ENCODE measurements at places on chromosomes 13 and 19. TPM values are rescaled to one million over a fixed set of nuclear protein-coding genes. Genes with fewer than 3 reads are reported as not detected.

Gene ATP8B3
- 8.7 TPM for total RNA-seq

GRCh38 chr13:79432086-79432485, 26.0 kb upstream of the RBM26 start:
- no peak overlapping the region for H3K27ac ChIP-seq
- no peak for DNase-seq
- H3K4me3 ChIP-seq: no peak overlapping the region
- no peaks in the 10 kb centered on the region for H3K36me3 ChIP-seq

- H3K4me1 ChIP-seq: no peaks in the 10 kb centered on the region
- H3K27me3 ChIP-seq: no peaks in the 10 kb centered on the region
- DNase-seq: no peak
- H3K27ac ChIP-seq: no peak overlapping the region
- no peak overlapping the region for H3K4me3 ChIP-seq
Observed at GRCh38 chr19:4568886-4569285, 9.4 kb upstream of the SEMA6B start.

- H3K27me3 ChIP-seq: no peaks in the 10 kb centered on the region
- no peak overlapping the region for H3K27ac ChIP-seq
- H3K4me3 ChIP-seq: no peak overlapping the region
- H3K36me3 ChIP-seq: no peaks in the 10 kb centered on the region
- H3K4me1 ChIP-seq: peaks cover 29% of the 10 kb centered on the region
- no peak for DNase-seq
Observed at GRCh38 chr13:40589285-40590109, 76.9 kb downstream of the FOXO1 start.

GRCh38 chr19:44796701-44797115, 12.2 kb upstream of the BCAM start:
- H3K36me3 ChIP-seq: peaks cover 28% of the 10 kb centered on the region
- DNase-seq: peak; percentile 55
- peak overlapping the region; percentile 32 for H3K4me3 ChIP-seq
- no peaks in the 10 kb centered on the region for H3K27me3 ChIP-seq

GRCh38 chr13:33846303-33847062, 28.5 kb downstream of the RFC3 start:
- no peaks in the 10 kb centered on the region for H3K4me1 ChIP-seq
- no peaks in the 10 kb centered on the region for H3K27me3 ChIP-seq
- H3K27ac ChIP-seq: no peak overlapping the region
- peaks cover 31% of the 10 kb centered on the region for H3K36me3 ChIP-seq
- H3K4me3 ChIP-seq: no peak overlapping the region

DNA sequence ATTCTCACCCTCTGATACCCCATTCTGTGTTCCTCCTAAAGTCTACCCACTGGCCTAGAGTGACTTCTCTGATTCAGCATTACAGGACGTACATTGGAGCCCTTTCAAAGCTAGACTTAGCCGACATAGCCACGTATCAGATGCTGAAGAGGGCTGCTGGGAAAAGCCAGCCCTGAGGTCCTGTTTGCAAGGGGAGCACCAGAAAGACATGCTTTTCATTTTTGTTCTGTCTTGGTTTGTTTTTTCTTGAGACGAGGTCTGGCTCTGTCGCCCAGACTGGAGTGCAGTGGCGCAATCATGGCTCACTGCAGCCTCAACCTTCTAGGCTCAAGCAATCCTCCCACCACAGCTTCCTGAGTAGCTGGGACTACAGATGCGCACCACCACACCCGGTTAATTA, 6.3 kb upstream of the ZSWIM4 start:
- no peaks in the 10 kb centered on the region for H3K36me3 ChIP-seq
- no peak for DNase-seq
- H3K4me3 ChIP-seq: no peak overlapping the region
- no peak overlapping the region for H3K27ac ChIP-seq
- no peaks in the 10 kb centered on the region for H3K4me1 ChIP-seq

- H3K4me1 ChIP-seq: no peaks in the 10 kb centered on the region
- DNase-seq: no peak
- H3K4me3 ChIP-seq: peak overlapping the region; percentile 85
- 0 out of 2 replicates have a peak, but pooled peaks cover 3% of the 10 kb centered on the region for H3K36me3 ChIP-seq
Observed at GRCh38 chr13:39656325-39656677, 839 bp downstream of the COG6 start.

- H3K4me1 ChIP-seq: no peaks in the 10 kb centered on the region
- H3K27me3 ChIP-seq: no peaks in the 10 kb centered on the region
- peak; percentile 63 for DNase-seq
- H3K27ac ChIP-seq: no peak overlapping the region
Observed at GRCh38 chr13:45073809-45074208, 46.5 kb upstream of the GTF2F2 start.

GRCh38 chr19:45296355-45296754, 26.3 kb downstream of the CKM start:
- H3K27ac ChIP-seq: no peak overlapping the region
- H3K36me3 ChIP-seq: peaks cover 34% of the 10 kb centered on the region
- no peaks in the 10 kb centered on the region for H3K4me1 ChIP-seq
- H3K27me3 ChIP-seq: no peaks in the 10 kb centered on the region
- H3K4me3 ChIP-seq: no peak overlapping the region
- DNase-seq: no peak

Gene PROZ
- total RNA-seq: not detected

Gene KLK15
- not detected for total RNA-seq

Gene ZNF865
- 14.3 TPM for total RNA-seq

DNA sequence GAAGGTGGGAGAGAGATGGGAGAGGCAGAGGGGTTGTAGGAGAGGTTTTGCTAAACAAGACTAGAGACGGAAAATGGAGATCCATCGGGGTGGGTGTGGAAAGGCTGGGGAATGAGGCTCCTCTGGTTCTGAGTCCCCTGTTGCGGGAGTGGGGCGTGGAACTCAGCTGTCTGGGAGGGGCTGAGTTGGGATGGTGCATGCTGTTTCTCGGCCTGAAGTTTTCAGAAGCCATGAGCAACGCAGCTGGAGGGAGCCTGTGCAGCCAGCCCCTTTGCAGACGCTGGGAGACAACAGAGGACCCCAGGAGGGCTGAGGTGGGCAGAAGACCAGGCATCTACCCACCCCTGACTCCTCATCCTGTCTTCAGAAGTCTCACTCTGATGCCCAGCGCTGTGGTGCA, 7.4 kb upstream of the GIPR start:
- H3K27me3 ChIP-seq: no peaks in the 10 kb centered on the region
- H3K4me1 ChIP-seq: no peaks in the 10 kb centered on the region
- no peaks in the 10 kb centered on the region for H3K36me3 ChIP-seq
- no peak overlapping the region for H3K27ac ChIP-seq
- no peak overlapping the region for H3K4me3 ChIP-seq

GRCh38 chr19:16998635-16999194, 27.9 kb downstream of the CPAMD8 start:
- no peaks in the 10 kb centered on the region for H3K4me1 ChIP-seq
- H3K27ac ChIP-seq: no peak overlapping the region
- no peak for DNase-seq
- H3K4me3 ChIP-seq: no peak overlapping the region
- H3K36me3 ChIP-seq: peaks cover 45% of the 10 kb centered on the region

Gene ATP4A
- 0.24 TPM for total RNA-seq

DNA sequence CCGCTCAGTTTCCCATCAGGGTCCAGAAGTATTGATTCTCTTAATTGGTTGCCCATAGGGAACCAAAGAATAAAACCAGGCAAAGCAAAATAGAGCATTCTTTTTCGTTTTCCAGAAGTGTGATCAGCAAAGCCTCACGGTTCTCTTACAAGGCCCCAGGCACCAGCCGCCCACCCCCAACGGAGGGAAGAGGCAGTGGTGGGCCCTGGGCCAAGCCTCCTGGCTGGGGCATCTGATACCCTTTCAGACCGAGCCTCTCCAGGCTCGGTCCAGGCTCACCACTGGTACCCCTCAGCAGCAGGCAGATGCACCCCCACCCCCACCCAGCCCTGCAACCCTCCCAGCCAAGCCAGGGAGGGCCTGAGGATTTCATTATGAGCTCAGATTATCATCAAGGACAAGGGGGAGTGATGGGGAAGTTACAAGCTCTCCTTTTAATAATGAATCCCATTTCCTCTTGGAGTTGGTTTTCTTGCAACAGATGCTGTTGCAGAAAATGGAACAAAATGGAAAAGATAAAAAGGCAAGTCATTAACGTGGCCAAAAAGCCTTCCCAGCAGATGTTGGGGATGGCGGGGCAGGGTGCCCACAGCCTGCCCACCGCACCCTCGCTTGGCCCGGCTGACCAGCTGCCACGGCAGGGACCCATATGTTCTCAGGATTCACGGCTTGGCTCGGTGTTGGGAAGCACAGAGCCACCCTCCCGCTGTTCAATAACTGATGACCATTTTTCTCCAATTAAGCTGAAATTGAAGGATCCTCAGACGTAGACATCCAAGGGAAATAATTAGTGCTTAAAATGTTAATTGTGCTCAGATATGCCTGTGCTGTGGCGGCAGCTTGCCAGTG, 45.9 kb upstream of the KCTD15 start:
- no peak for DNase-seq
- no peaks in the 10 kb centered on the region for H3K4me1 ChIP-seq
- H3K27ac ChIP-seq: no peak overlapping the region
- no peak overlapping the region for H3K4me3 ChIP-seq

GRCh38 chr19:9857920-9858746, 23.0 kb downstream of the PIN1 start:
- no peaks in the 10 kb centered on the region for H3K4me1 ChIP-seq
- H3K36me3 ChIP-seq: peaks cover 19% of the 10 kb centered on the region
- DNase-seq: no peak
- no peak overlapping the region for H3K4me3 ChIP-seq

DNA sequence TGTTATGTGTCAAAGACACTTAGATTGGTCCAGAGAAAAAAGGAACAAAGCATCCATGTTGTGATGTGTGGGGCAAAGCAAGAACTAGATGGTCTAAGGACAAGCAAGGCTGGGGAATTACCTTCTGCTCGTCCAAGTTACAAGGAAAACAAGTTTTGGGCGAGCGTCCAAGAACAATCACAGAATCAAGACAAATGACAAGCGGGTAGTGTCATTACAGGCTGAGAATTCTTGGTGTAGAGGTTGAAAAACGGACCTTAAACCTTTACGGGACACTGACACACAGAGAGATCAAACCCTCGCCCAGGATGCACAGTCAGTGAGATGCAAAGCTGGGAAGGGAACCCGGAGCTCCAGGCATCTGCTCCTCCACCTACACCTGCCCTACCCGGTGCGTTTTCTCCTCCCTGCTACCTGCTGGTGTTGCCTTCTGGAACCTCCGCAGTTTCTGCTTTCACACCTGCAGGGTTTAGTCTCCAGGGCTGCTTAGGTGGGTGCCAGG, 515 bp upstream of the ZNF324B start:
- H3K4me3 ChIP-seq: peak overlapping the region; percentile 71
- H3K27me3 ChIP-seq: peaks cover 3% of the 10 kb centered on the region
- no peak overlapping the region for H3K27ac ChIP-seq
- peaks cover 10% of the 10 kb centered on the region for H3K36me3 ChIP-seq
- no peaks in the 10 kb centered on the region for H3K4me1 ChIP-seq

Gene GARIN5A
- 10.5 TPM for total RNA-seq

Gene EPSTI1
- 1.3 TPM for total RNA-seq

- H3K27me3 ChIP-seq: no peaks in the 10 kb centered on the region
- peaks cover 16% of the 10 kb centered on the region for H3K36me3 ChIP-seq
Observed at GRCh38 chr19:53102756-53103233, 427 bp downstream of the ZNF160 start.

- H3K4me1 ChIP-seq: no peaks in the 10 kb centered on the region
- H3K4me3 ChIP-seq: no peak overlapping the region
- no peak overlapping the region for H3K27ac ChIP-seq
- no peak for DNase-seq
Observed at GRCh38 chr13:85654227-85654626, 145.0 kb downstream of the SLITRK6 start.

Gene C13orf42
- 18.1 TPM for total RNA-seq

Gene LGALS14
- total RNA-seq: not detected

DNA sequence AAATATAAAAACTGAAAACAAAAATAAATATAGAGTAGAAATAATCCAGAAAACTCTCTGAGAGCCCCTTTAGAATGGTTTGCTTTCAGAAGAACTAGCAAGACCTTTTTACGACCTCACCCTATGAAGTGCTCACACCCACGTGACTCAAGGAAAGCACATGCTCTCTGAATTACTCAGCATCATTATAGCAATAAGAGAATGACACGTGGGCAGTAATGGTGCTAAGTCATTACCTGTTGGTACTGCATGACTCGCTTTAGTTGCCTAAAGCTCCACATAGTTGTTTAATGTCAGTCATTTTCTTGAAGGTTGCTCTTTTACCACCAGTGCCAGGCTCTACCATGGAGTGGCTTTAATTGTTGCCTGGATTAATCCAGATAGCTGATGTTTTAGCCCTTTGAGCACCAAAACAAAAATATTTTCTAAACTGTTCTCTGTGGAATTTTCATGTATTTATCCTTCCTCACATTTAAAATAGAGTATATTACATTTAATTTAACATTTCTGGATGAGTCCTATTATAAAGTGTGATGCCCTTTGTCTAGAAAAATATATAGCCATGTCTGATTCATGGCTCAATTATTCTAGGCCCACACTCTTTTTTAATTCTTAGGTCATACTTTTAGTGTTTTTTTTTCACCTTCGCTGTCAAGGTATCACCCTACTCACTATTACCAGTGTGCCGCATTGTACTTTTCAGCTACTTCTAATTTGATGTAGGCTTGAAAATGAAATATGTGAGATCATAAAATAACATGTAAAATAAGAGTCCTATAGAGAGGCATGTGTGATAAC, 56.8 kb downstream of the THSD1 start:
- H3K4me3 ChIP-seq: no peak overlapping the region
- DNase-seq: no peak
- no peaks in the 10 kb centered on the region for H3K4me1 ChIP-seq
- no peak overlapping the region for H3K27ac ChIP-seq

GRCh38 chr19:37333457-37333856, 37.4 kb upstream of the ZNF527 start:
- no peak overlapping the region for H3K27ac ChIP-seq
- H3K4me1 ChIP-seq: no peaks in the 10 kb centered on the region
- H3K4me3 ChIP-seq: peak overlapping the region; percentile 92
- H3K36me3 ChIP-seq: peaks cover 56% of the 10 kb centered on the region
- no peaks in the 10 kb centered on the region for H3K27me3 ChIP-seq

Gene ZNF540
- total RNA-seq: 0.20 TPM

- peaks cover 25% of the 10 kb centered on the region for H3K36me3 ChIP-seq
- no peaks in the 10 kb centered on the region for H3K27me3 ChIP-seq
- H3K4me1 ChIP-seq: no peaks in the 10 kb centered on the region
- peak; percentile 81 for DNase-seq
- no peak overlapping the region for H3K4me3 ChIP-seq
- H3K27ac ChIP-seq: no peak overlapping the region
Observed at GRCh38 chr19:38634757-38635482, 12.5 kb upstream of the ACTN4 start.

- H3K36me3 ChIP-seq: peaks cover 3% of the 10 kb centered on the region
- peak within 1 kb of the TSS; percentile 75 for H3K4me3 ChIP-seq
- no peak within 1 kb of the TSS for H3K27ac ChIP-seq
- H3K4me1 ChIP-seq: no peaks in the 10 kb centered on the region
- H3K27me3 ChIP-seq: no peaks in the 10 kb centered on the region
Observed at GRCh38 chr19:708154-709143, at the start of gene PALM. Gene PALM, plus strand, starts transcription at chr19:708935. Its CDS starts 212 bp downstream, at chr19:709147.

Gene GFY
- 1.3 TPM for total RNA-seq

- H3K36me3 ChIP-seq: no peaks in the 10 kb centered on the region
- DNase-seq: no peak
- H3K27me3 ChIP-seq: no peaks in the 10 kb centered on the region
- no peak overlapping the region for H3K4me3 ChIP-seq
Observed at GRCh38 chr13:77338961-77339401, 12.1 kb upstream of the MYCBP2 start.

- no peaks in the 10 kb centered on the region for H3K27me3 ChIP-seq
- H3K36me3 ChIP-seq: no peaks in the 10 kb centered on the region
- no peak overlapping the region for H3K4me3 ChIP-seq
- H3K4me1 ChIP-seq: no peaks in the 10 kb centered on the region
Observed at GRCh38 chr13:93180356-93180969, 46.1 kb upstream of the GPC6 start.

GRCh38 chr19:29662604-29663404, 2.5 kb upstream of the PLEKHF1 start:
- peaks cover 8% of the 10 kb centered on the region for H3K4me1 ChIP-seq
- no peaks in the 10 kb centered on the region for H3K27me3 ChIP-seq
- no peak overlapping the region for H3K27ac ChIP-seq
- DNase-seq: no peak
- no peak overlapping the region for H3K4me3 ChIP-seq

Gene SLC6A16
- 3.2 TPM for total RNA-seq

Gene N4BP2L2
- 58.0 TPM for total RNA-seq
